ENCODE measurements at places on chromosomes 11 and 22. TPM values are rescaled to one million over a fixed set of nuclear protein-coding genes. Genes with fewer than 3 reads are reported as not detected.

Gene CBX7
- 10.9 TPM for polyA plus RNA-seq

Gene CEND1
- polyA plus RNA-seq: 8.2 TPM

Gene OR51E2
- not detected for polyA plus RNA-seq

Gene NXPE2
- polyA plus RNA-seq: 0.12 TPM

Gene SMC1B
- not detected for polyA plus RNA-seq

Gene SPDYC
- polyA plus RNA-seq: not detected

Gene MMP13
- polyA plus RNA-seq: not detected

Gene PTPRCAP
- polyA plus RNA-seq: 2.5 TPM

Gene DRD2
- polyA plus RNA-seq: 0.07 TPM

Gene EXPH5
- polyA plus RNA-seq: 2.6 TPM

Gene TANGO2
- polyA plus RNA-seq: 17.5 TPM

Gene CAVIN3
- 76.1 TPM for polyA plus RNA-seq
